ENCODE measurements at places on chromosomes 16 and 17. TPM values are rescaled to one million over a fixed set of nuclear protein-coding genes. Genes with fewer than 3 reads are reported as not detected.

ITGA2B gene
- total RNA-seq: 0.33 TPM

COTL1 gene
- total RNA-seq: 4.3 TPM

CACNG3 gene
- total RNA-seq: not detected

AKAP10 gene
- 10.1 TPM for total RNA-seq

GRCh38 chr17:46736100-46736499, 82.4 kb downstream of the WNT3 start:
- DNase-seq: no peak

- DNase-seq: no peak
Measured at GRCh38 chr16:70678121-70678897, 7.5 kb downstream of the MTSS2 start.

DNA sequence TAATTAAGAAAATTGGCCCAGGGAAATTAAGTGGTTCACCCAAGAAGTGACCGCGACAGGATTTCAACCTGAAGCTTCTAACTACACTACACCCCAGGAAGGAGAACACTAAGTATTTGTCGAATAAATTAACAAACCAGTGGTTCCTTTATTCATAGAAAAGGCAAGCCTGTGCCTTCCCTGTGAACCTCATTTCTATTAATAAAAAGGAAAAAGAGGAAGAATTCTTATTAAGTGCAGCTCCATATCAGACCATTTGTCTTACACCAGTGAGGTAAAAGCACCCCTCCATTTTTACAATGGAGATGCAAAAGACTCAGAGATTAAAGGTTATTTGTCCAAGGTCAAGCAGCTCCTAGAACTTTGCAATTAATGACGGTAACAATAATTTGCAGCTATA, 1.7 kb downstream of the COPS3 start:
- no peak for DNase-seq

- no peak for DNase-seq
Measured at GRCh38 chr16:23316634-23317265, 14.6 kb downstream of the SCNN1B start.

GRCh38 chr17:19707728-19708221, 8.6 kb downstream of the SLC47A2 start:
- DNase-seq: no peak

DNA sequence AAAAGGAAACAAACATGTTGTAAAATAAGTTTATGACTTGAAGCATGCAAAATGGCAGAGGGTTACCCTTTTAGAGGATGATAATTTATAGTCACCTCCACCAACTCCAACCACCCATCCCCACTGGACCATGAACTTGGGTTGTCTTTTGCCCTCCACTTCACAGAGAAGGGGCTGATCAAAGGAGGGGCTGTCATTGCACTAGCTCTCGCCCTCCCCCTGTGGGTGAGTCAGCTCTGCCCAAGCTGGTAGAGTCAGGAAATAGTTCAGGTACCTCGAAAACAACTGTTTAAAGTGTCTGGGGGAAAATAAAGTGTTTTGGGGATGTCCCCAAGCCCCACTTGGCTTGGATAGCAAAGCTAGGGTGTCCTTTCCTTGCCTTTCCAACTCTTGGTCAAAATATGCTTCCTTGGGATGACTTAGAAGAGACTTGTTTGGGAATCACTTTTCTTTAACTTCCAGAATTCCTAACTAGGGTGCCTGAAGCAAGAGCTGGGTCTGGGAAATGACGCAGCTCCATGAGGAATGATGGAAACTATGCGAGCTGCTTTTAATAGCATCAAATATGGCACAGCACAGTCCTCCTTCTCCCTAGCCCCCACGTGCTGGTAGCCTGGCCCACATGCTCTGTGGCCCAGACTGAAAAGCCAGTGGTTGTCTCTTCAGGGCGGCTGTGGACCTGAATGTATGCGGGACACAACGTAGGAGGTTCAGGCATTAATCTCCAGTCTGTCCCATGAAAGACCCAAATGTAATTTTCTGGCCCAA, 40.7 kb downstream of the TBX4 start:
- no peak for DNase-seq

- DNase-seq: no peak
Measured at GRCh38 chr16:14658063-14658462, 25.3 kb downstream of the BFAR start.

- DNase-seq: peak; percentile 19
Measured at GRCh38 chr17:67490471-67490870, 113.4 kb downstream of the PITPNC1 start.

GRCh38 chr17:8060274-8060673, 21.4 kb downstream of the ALOX15B start:
- DNase-seq: peak; percentile 25

GRCh38 chr17:81608082-81608481, 28.8 kb downstream of the NPLOC4 start:
- DNase-seq: no peak

DNA sequence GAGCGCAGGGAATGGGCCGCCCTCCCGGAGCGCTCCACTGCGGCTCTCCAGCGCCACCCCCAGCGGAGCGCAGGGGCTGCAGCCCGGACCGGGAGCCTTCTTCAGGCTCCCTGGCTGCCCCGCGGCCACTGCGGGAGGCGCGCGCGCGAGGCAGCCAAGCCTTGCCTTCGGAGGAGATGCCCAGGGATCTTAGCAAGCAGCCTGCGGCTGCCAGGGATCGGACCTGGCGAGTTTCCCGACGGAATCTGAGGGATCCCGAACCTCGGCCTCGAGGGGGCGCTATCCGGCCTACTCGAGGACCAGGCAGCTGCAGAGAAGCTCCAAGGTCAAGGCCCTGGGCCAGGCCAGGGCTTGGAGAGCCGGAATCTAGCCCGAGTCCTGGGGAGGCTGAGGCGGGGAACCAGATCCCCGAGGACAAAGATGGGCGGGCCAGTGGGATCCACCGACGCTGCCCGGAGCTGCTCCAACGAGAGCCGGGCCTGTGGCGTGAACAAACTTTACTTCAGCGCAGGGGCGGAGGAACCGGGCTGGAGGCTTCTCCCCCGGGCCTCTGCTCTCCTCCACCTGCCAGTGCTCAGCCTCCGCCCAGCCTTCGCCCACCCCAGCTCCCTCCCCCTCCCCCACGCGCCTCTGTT, at the start of gene IRX6:
Gene IRX6, plus strand, starts transcription at position 567 of the 635 bp plus-strand sequence. CDS start 889 bp downstream, outside the sequence.
- DNase-seq: peak; percentile 66
